ENCODE measurements at places on chromosomes 4 and X.

DNA sequence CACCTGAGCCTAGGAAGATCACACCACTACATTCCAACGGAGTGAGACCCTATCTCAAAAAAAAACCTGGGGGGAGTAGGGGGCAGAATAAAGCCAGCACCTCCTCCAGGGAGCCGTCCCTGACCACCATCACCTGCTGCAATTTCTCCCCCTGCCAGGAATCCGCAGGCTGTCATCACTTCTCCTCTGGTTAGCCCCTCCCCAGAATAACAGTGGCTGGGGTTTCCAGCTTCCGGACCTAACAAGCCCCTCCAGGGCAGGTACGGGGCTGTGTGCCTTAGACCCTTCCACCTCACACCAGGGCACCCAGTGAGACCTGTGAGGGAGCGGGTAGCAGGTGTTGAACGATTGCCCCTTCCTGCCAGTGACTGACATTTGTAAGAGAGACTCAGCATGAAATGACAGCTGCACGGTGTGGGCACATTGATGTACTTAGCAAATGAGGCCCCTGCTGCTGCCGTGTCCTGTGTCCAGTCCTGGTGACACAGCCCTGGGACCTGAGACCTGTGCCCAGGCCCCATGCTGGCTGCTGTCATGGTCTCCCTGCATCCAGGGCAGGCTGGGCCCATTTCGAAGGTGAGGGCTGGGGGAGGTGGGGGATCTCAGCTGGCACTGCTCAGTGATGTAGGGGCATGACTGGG lies 6.7 kb upstream of the WFS1 start:
- no peak for DNase-seq

GRCh38 chr4:187983746-187984145 lies 11.8 kb upstream of the ZFP42 start:
- DNase-seq = no peak

- DNase-seq = peak; percentile 24
Measured at GRCh38 chrX:9163214-9163709, 129.3 kb upstream of the FAM9B start.

GRCh38 chr4:46444318-46445000 lies 54.5 kb upstream of the GABRA2 start:
- no peak for DNase-seq

- DNase-seq = peak; percentile 32
Measured at GRCh38 chrX:8743126-8743732, 11.3 kb upstream of the ANOS1 start.

DNA sequence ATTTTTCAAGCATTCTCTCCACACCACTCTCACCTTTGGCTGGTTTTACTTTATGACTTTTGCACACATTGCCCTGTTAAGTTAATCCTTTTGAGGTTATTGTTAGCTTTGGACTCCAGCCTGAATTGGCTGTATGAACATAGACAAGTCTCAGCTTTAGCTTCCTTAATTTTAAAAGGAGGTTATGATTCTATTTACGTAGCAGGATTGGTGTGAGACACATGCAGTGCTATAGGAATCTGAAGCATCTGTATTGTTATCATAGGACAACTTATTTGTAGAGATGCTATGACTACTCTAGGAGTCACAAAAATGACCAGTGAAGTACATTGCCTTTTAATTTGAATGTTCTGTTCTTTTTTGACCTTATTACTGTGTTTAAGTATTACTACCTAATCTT lies 15.7 kb downstream of the PGAM4 start:
- peak; percentile 53 for DNase-seq

DNA sequence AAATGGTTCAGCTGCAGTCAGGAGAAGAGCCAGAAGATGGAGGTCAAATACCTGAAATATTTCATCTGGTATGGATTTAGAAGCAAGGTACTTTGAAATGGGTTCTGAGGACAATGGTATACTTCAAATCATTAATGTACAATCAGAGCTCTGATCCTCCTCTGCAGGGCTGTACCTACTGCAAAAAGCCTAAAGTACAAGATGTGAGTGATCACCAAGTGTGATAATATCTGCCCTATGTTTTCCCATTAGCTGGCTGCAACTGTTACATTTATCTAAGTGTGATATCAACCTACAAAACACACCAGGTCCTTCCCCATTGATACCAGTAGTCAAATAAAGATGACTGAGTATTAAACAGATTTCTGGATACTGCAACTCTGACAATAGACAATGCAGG lies 25.1 kb downstream of the HDX start:
- no peak for DNase-seq

DNA sequence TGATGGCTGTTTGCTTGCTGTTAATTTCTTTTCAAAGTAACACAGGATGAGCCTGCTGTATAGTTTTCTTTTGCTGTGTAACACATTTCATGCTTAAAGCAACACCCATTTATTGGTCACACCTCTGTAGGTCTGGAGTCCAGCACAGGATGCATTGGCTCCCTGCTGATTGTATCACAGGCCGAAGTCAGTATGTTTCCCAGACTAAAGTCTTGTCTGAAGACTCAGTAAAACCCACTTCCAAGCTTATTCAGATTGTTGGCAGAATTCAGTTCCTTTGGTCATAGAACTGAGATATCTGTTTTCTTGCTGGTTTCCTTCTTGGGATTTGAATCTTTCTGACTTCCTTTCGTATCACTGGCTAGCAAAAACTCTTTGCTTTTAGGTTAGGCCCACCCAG lies 54.3 kb downstream of the LRP2BP start:
- no peak for DNase-seq

DNA sequence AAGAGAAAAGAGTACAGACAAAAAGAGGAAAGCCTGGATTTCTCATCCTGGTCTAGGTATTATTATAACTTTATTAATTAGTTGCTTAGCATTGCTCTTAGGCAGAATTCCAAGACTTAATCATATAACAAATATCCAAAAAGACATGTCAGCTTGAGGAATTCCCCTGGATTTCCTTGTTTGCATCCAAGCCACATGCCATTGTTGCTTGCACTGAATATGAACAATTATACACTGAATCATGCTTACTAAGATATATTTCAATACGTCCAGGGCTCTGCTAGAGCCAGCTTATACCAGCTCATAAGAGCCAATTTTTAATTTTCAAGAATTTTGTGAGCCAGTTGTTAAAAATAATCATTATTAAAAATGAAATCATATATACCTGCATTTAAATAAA lies 5.5 kb upstream of the TLR10 start:
- DNase-seq = peak; percentile 50

GRCh38 chr4:42655921-42656678 lies 805 bp downstream of the ATP8A1 start:
- peak; percentile 1 for DNase-seq

GRCh38 chr4:69196209-69196965 lies 18.2 kb downstream of the UGT2B11 start:
- DNase-seq = no peak

- no peak for DNase-seq
Measured at GRCh38 chr4:64893205-64893604, 484.0 kb upstream of the TECRL start.

DNA sequence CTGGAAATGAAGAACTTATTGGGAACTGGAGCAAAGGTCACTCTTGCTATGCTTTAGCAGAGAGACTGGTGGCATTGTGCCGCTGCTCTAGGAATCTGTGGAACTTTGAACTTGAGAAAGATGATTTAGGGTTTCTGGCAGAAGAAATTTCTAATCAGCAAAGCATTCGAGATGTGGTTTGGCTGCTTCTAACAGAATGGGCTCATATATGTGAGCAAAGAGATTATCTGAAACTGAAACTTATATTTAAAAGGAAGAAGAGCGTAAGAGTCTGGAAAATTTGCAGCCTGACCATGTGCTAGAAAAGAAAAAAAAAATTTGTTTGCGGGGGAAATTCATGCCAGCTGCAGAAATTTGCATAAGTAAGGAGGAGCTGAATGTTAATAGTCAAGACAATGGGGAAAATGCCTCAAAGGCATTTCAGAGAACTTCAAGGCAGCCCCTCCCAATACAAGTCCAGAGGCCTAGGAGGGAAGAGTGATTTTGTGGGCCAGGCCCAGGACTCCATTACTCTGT lies 35.9 kb upstream of the PAPSS1 start:
- peak; percentile 26 for DNase-seq

DNA sequence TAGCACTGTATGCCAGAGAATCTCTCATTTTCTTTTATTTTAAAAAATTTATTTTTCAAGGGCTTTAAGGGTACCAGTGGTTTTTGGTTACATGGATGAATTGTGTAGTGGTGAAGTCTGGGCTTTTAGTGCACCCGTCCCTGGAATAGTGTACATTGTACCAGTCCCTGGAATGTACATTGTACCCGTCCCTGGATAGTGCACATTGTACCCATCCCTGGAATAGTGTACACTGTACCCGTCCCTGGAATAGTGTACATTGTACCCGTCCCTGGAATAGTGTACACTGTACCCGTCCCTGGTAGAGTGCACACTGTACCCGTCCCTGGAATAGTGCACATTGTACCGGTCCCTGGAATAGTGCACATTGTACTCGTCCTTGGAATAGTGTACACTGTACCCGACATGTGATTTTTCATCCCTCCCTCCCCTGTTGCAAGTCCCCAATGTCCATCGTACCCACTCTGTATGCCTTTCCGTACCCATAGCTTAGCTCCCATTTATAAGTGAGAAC lies 56.1 kb upstream of the HELT start:
- DNase-seq = no peak

DNA sequence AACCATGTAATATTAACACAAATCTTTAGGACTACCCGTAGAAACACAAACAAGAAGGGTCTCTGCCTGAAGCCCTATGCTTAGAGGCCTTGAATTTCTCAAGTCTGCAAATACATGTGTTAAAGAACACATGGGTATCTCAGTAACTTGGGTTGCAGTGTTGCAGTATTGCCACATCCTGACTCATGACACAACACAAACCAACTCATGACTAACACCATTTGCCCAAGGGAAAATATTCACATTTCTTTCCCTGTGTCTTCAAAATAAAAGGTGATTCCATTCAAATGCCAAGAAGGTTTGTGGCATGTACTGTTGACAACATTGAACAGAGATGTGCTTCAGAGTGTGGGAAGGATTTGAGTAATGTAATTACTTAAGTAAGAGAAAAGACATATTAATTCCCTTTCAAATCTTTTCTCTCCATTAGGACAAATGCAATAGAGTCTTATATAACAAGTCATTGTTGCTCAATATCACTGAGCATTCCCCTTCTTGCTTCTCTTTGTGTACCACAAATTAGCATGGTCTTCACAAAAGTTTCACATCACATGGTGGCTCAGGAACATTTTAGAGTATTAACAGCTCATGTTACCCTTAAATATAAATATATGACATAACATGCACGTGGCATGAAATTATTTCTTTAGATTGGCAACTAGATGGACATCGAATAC lies 487.1 kb downstream of the STPG2 start:
- peak; percentile 58 for DNase-seq

DNA sequence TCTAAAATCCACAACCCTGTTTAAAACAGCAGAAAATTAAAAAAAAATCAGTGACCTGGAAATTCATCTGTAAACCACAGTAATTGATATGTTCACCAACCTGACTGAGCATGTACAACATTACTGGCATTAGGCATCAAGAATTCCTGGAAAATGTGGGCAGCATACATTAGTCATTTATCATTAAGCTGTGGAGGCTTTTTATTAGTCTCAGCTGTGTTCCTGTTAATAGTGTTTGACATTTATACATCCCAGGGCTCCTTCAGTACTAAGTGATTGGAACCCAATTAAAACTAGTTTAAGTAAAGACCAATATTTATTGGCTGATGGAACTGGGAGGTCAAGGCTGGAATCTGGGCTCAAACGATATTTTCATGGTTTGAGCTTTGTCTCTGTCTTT lies 227.3 kb upstream of the GIMD1 start:
- no peak for DNase-seq

- peak; percentile 71 for DNase-seq
Measured at GRCh38 chrX:31223817-31224216, 152.0 kb upstream of the FTHL17 start.

- peak; percentile 67 for DNase-seq
Measured at GRCh38 chr4:155966731-155967395, 13.2 kb upstream of the CTSO start.

DNA sequence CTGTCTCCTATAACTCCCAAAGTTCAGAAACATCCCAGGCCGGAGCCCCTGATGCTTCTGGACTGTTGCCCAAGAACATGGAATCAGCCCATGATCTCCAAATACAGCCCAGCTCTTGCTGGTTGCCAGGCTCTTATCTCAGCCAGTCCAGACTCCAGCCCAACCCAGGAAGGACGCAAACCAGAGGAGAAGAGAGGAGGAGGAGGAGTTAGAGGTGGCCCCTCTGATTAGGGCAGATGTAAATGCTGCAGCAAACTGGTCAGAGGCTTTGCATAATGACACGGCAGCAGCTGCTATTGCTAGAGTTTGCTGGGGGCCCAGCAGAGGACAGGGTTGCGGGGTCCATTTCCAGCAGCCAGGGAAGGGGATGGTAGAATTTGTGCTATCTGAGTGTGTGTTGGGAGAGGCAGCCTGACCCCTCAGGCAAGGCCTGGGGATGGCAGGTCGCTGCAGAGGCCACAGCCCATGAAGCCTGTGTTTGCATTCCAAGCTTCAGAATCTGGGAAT lies 4.2 kb upstream of the OTUD5 start:
- no peak for DNase-seq

DNA sequence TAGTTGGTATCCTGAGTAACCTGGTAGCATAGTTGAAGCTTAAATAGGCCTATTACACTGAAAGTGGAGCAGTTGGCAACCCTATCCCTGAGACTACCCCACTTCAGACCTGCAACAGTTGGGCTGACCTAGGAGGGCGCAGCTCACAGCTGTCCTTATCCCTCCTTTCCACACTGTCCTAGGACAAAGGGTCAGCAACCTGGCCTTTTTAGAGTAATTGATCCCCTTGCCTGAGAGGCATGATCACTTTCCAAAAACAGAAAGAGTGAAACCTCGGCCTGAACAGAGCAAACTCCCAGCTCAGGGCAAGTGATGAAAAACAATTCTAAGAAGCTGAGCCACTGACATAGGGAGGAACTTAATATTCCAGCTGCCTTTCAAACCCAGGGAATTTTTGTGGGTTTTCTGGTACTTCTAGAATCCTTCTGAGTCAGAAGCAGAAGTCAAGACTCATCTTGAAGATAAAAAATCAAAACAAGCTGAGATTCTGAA lies 94.9 kb upstream of the MYOZ2 start:
- peak; percentile 96 for DNase-seq

- DNase-seq = peak; percentile 16
Measured at GRCh38 chr4:114875630-114876029, 237.8 kb downstream of the NDST4 start.
